ENCODE measurements at places on chromosomes 4 and X.
A peak's percentile ranks its signal among the peaks of the same experiment; 100 is the strongest.

DNA sequence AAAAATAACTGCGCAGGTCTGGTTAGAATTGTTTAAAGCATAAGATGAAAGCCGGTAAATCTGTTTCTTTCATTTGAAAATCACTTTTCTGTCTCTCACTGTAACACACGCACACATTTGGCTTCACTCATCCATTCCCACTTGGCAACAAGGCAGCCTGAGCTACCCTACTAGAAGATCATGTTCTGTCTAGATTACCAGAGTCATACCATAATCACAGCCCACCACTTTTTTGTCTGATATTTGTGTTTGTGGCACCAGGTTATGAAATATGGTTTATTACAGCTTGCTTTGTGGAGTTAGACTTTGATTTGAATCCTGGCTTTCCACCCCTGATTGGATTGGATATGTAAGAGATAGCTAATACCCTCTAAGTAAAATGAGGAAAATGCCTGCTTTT is 2.2 kb downstream of the USO1 start:
- DNase-seq = no peak

DNA sequence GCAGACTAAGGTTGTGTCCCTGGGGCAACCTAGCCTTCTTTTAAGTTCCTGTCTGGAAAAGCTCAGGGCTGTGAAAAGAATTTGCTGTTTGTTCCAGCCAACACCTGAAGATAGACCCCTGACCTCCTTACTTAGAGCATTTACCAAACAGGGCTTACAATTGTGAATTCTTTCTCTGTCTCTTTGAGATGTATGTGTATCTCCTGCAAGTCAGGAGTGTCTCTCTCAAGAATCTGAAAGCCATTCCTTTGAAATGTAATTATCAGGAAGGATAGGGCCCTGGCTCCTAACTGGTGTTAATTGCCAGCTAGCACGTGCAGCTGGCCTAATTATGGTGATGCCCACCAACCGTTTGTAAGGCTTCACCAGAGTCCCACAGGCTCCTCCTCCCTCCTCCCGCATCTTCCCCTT is 18.2 kb downstream of the CCNG2 start:
- DNase-seq = no peak

DNA sequence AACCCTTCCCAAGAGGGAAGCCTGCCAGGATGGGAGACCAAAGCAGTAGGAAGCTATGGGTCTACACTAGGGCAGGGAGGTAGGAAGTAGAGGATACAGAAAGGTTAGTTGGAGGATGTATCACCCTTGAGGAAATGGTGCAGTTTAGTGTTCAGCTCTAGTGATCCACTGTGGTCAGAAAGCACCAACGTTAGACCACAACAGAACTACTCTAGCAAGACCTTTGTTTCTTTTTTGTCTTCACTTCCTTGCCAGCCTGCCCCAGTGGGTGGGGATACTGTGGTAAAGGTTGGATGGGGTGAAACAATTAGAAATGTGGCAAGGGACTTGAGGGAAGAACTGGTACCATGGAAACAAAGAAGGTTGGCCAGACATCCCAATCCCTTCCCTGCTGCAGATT is 83.3 kb downstream of the DDIT4L start:
- no peak for DNase-seq

DNA sequence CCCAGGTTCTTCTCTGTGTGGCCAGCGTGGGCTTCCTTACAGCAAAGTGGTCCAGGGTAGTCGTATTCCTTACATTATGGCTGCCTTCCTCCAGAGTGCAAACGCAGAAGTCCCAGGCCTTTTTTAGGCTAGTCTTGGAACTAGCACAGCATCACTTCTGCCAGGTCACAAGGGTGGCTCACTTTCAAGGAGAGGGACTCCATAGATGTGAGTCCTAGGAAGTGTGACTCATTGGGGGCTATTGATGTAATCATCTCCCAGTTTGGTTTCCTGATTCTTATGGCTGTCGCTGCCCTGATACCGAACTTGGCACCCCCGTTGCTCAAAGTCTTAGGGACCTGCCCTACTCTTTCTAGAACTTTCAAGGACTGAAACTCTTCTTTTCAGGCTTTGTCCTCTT is 140.0 kb downstream of the DCK start:
- no peak for DNase-seq

DNA sequence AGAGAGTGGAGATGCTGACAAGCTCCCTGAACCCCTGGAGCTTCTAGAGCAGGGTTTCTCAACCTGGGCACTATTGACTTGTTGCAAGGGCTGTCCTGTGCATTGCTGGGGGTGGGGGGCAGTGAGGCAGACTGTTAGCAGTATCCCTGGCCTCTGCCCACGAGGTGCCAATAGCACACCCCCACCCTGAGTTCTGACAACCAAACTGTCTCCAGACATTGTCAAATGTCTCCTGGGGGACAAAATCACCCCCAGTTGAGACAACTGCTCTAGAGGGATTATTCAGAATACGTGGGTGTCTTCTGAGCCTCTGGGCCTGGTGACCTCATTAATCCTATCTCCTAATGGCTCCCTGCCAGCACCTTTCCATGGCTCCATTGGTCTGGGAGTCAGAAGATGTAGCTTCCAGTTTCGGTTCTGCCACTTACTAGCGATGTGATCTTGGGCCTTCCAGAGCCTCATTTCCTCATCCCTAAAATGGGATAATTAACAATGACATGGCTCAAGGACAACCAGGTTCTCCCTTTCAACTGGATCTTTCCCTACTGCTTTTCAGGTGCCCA is 17.6 kb upstream of the PJA1 start:
- DNase-seq = no peak

GRCh38 chrX:98350940-98351339 is 1467.2 kb downstream of the RPA4 start:
- no peak for DNase-seq

DNA sequence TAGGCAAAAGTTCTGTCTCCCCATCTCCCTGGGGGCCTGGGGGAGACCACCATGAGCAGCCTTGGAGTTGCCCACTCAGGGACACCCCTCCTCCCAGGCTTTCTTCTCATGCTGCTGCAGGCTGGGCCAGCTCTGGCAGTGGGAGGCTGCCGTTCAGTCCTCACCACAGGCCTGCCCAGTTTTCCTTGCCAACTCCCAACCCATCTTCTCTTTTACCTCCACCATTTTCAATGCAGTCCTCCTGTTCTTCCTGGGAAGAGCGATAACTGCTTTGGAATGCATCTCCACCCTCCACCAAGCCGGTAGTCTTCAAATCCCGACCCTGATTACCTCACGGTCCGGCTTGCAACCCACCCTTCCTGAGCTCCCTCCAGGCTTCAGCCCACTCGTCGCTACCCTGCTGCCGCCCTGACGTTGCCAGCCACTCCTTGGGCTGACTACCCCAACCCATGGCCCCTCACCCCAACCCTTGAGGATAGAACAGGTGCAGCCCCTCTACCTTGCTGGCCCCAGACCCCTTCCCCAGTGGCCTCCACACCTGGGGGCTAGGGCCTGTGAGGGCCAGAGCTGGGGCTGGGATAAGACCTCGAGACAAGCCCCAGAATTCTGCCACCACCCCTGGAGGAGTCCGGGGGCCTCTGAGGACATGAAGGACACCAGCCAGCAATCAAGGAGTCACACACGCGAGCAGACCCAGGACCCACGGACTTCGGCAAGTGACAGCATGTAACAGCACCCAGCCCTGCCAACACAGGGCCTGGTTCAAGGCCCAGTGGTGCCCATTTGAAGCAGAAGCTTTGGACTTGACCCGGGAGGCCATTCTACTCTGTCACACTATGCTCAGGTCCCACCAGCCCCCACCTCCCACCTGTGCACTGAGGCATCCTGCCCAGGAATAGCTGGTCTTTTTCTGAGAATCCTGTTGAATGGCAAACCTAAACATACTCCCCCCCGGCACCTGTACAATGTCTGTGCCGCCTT is 9.2 kb downstream of the WDR1 start:
- no peak for DNase-seq

DNA sequence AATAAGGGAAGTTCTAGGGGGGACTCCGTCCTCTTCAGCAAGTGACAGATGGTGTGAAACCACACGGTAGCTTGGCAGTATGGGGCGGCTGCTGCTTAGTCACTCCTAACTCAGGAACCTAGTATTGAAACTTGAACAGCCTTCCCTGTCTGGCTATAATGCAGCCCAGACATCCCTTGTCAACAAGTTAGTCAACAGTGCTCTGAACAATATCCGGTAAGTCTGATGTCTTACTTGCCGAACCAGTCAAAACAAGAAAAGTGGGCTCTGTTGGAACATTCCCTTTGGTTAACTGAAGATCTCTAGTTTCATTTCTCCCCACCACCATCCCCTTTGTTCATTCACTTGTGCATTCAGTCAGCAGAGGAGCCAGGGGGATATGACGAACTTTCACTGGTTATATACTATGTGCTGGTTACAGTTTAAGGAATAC is 18.7 kb upstream of the CXCL13 start:
- DNase-seq = no peak

DNA sequence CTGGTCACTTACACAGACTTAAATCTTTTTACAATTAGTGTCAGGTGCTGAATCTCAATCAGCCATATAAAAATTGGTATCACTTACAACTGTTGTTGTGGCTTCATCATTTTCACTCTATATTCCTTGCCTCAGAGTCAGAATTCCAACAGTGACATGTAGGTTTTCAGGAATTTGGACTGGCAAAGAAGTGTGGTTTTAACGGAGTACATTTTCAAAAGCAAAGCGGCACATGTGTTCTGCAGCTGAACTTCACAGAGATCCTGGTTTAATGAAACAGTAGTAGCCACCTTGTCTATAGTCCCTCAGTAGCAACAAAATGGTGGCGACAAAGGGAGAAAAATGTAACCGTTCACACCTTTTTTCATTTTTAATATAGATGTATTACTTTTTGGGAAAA is 486.6 kb downstream of the FAT4 start:
- no peak for DNase-seq

GRCh38 chr4:66169341-66169740 is 499.1 kb upstream of the EPHA5 start:
- peak; percentile 5 for DNase-seq

- peak; percentile 49 for DNase-seq
These were observed 689 bp upstream of the NHSL2 start for GRCh38 chrX:71909956-71910355.

DNA sequence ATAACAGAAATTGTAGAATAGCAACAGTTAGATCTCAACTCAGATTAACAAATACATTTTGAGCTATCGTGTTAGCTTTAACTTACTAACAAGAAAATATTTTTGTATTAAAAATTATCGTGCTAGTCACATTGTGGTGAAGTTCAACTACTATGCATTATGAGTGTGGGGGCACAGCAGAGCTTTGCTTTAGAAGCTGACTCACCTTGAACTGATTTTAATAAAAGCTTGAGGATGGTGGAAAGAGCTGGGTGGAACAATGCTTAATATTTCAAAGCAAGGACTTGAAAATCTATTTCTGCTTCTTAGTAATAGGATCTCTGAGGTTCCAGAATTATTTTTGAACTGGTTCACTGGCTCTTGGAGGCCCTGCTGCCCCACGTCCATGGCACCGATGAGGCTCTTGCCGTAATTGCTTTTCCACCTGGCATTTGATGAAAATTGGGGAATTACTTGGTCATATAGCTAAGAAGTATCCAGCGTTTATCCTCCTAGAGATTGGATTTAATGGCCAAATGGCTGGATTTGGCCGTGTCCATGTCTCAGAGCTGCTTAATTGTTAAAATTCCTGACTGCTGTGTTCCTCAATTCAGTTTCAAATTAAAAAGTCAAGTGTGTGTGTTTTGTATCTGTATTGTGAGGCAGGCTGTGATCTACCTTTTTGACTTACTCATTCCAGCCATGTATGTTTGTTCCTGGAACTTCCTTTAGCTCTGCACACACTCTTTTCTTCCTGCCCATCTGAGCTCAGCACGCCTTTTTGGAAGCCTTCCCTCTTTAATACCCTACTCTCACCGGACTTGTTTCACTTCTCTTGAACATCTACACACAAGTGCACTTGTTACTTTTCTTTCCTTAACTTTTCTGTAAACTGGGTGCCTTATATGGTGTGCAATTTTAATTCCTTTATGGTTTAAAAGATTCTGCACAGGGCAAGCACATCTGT is 66.6 kb upstream of the LIMCH1 start:
- no peak for DNase-seq

DNA sequence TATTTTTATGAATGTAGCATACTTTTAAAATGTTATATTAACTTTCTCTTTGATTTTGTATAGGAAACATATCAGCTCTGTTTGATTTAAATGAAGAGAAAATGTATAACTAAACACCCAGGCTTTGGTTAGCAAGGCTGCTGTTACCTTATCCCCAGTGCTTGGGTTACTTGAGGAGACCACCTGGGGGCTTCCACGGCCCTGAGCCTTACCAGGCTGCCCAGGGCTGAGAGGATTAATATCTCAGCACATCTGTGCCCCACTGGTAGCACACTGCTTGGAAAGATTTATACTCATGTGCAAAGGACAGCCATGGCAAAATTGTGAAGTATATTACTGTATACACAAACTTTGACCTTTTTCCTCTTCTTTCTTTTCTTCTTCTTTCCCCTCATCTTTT is 752.9 kb downstream of the RAPGEF2 start:
- DNase-seq = no peak

DNA sequence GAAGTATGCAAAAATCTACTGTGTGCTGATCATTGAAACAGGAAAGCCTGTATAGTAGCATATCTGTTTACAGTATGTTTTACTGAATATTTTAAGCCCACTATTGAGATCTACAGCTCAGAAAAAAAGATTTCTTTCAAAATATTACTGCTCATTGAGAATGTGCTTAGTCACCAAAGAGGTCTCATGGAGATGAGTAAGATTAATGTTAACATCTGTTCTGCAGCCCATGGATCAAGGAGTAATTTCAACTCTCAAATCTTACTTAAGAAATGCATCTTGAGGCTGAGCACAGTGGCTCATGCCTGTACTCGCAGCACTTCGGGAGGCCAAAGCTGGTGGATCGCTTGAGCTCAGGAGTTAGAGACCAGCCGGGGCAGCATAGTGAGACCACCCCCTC is 3.3 kb downstream of the RNF4 start:
- no peak for DNase-seq

DNA sequence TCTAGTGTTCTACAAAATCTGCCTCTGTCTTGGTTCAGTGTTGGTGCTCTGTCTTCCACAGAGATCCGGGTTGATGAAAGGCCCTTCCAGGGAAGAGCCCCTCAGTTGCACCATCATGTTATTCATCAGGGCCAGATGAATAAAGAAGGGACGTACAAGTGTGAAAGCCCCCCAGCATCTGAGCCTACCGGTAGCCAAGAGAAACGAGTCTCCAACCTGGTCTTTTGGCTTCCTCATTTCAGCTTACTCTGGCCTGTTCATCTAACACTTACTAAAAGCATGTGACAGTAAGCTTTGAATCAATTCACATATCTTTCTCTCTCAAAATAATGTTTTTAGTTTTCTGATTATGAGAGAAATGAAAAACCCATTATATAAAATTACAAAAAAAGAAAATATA is 19.2 kb downstream of the MEPE start:
- no peak for DNase-seq

- peak; percentile 78 for DNase-seq
These were observed 241.4 kb upstream of the PGRMC2 start for GRCh38 chr4:128528793-128529553.
